ENCODE measurements at places on chromosomes 11 and 22. TPM values are rescaled to one million over a fixed set of nuclear protein-coding genes. Genes with fewer than 3 reads are reported as not detected.
A peak's percentile ranks its signal among the peaks of the same experiment; 100 is the strongest.

- DNase-seq, result no peak
Observed at GRCh38 chr11:111598559-111598958, 3.7 kb upstream of the SIK2 start.

DNA sequence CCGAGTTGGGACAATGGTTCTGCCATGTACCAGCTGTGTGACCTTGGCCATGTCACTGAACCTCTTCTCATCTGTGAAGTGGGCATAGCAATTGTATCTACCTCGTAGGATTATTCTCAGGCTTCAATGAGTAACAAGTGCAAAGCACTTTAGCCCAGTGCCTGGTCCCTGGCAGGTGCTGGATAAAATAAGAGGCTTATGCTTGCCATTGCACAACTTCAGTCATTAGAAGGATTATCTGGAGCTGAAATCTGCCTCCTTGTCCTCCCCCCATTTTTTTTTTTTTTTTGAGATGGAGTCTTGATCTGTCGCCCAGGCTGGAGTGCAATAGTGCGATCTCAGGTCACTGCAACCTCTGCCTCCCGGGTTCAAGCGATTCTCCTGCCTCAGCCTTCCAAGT, 7.2 kb downstream of the SMTNL1 start:
- no peak for DNase-seq

GRCh38 chr22:19275919-19276600, 15.5 kb downstream of the CLTCL1 start:
- no peak for DNase-seq

- DNase-seq, result no peak
Observed at GRCh38 chr11:130431331-130431773, 2.9 kb upstream of the ADAMTS8 start.

CLDN5 gene
- 112 TPM for total RNA-seq

DNA sequence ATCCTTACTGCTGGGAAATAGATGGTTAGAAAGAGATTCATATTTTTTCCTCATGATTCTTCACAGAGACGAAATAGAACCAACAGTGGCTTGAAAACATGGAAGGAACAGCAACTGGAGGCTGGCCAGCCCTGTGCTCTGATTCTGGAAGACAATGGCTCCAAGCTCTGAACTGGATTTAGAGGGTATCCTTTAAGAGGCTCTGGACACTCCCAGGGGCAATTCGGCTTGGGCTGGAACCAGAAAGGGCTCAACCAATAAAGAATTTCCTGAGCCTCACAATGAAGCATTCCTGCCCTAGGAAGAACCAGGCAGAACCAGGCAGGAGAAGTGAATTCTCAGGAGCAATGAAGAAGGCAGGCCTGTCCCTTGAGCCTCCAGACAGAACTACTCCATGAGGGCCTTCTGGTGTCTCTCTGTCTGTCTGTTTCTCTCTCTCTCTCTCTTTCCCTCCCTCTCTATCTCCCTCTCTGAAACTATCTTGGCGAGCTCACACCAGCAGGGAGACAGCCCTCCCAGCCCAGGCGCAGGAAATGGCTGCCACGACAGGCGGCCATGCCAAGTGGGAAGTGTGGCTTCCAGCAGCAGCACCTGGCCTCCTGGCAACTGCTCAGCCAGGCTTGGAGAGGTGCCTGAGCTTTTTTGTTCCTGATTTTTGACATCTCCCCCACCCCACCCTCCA, 93.3 kb downstream of the RCN1 start:
- DNase-seq, result no peak

DNA sequence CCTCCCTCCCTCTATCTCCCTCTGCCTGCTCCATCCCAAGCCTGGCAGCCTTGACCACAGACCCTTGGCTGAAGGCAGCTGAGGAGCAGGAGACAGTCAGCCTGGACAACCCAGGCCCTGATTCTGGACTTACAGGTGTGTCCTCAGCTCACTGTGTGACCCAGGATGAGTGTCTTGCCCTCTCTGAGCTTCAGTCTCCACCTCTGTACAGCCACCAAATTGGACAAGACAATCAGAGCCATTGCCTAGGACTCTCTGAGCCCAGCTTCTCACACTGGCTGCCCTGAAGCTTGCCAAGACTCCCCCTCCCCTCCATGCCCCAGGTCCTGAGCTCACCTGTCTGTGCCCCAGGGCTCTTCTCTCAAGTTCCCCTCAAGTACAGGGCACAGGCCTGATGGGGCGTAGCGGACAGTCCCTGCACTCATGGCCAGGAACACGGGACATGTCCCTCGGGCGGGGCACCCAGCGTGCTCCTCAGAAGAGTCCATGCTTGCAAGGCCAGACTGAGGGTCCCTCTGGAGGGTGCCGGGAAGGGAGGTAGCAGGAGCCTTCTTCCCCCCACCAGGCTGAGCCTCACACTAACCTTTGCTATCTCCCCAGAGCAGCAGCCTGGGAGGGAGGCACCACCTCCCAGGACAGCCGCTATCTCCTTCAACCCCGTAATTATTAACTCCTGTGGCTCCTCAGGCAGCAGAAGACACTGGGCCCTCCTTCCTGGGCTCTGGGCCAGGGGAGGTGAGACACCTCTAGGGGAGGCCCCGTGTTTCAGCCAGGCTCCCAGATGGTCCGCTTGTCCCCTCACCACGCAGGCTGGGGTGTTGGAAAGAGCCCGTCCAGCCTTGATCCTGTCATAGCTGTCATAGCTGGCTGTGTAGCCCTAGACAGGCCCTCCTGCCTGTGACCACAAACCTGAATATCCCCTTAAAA, 2.6 kb upstream of the RAB3IL1 start:
- DNase-seq, result peak; percentile 74

MTCH2 gene
- 45.3 TPM for total RNA-seq

GRCh38 chr11:118088531-118088930, 1.8 kb upstream of the SMIM35 start:
- no peak for DNase-seq

DNA sequence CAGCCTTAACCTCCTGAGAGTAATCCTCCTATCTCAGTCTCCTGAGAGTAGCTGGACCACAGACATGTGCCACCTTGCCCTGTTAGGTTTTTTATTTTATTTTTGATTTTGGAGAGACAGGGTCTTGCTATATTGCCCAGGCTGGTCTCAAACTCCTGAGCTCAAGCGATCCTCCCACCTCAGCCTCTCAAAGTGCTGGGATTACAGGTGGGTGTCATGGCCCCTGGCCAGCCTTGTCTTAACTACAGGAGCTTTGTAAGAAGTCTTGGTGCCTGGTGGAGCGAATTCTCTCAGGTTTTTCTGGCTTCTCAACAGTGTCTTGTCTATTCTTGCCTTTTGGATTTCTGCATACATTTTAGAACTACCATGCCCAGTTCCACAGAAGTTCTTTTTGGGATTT, 546.4 kb downstream of the TBC1D22A start:
- peak; percentile 12 for DNase-seq

DNA sequence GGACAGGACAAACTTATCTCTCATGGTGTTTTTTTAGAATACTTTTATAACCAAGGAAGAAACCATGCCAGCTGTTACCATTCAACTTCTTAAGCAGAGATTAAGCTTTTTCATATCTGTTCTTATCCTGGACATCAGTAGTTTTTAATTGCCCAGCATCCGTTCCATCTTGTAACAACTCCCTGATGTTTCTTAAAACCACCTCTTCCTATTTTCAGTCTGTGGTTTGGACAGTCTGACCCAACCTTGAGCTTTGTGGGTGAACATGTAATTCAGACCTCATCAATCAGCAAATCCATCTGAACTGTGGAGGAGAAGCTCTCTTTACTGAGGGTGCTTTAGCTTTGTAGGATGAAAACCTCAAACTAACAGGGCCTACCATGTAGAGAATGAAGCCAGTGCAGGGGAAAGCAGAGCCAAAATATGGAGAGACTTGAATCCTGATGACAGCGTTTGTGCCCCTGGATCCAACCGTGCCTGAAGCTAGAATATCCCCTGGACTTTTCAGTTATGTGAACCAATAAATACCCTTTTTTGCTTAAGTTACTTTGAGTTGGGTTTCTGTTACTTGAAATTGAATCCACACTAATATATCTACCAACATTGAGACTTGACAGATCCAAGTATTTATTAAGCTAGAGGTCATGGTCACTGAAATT, 9.4 kb downstream of the TUG1 start:
- DNase-seq, result no peak

DNA sequence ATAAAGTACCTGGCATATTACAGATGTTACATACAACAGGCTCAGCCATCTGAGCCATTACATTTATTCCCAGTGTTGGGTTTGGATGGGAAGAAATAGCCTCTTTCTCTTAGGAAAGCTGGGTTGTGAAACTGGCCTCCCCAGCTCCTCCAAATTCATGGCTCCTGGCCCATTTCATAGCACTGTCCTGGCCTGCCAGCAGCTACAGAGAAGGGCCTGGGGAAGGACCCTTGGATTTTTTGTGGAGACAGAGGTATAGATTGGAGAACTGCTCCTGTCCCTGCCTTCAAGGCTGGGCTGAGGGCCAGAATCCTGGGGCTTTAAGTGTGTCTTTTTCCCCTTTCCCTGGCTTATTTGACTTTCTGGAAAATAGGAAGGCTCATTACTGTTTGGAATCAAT, 18.0 kb downstream of the PKNOX2 start:
- DNase-seq, result no peak

DNA sequence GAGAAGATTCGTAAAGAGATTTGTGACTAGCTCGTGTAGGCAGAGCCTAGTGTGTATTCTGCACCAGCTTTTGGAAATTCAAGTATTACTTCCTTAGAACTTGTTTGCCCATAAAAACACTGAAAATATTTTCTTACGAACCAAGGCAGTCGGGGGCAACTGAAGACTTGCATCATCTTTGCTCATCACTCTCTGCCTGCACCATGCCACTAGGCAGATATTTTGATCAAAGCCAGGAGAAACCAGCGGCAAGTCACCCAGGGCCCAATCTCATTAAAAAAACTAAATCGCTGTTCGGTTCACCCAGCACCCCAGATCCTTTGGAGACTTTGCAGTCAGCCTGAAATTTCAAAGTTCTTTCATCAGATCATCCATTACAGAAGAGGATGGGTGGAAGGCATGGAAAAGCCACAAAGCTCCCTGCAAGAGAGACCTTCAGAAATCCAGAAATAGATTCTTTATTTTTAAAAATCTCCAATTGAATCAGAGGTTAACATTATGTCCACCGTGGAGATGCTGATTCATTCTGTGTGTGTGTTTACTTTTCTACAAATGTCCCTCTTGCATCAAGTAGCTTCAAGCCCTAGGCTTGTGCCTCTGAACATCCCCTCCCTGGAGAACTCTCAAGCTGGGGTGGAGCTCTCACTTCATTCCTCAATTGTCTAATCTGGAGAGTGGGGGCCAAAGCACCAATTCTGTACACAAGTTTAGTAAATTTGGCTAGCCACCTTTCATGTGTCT, 78.4 kb downstream of the ETS1 start:
- no peak for DNase-seq

DNA sequence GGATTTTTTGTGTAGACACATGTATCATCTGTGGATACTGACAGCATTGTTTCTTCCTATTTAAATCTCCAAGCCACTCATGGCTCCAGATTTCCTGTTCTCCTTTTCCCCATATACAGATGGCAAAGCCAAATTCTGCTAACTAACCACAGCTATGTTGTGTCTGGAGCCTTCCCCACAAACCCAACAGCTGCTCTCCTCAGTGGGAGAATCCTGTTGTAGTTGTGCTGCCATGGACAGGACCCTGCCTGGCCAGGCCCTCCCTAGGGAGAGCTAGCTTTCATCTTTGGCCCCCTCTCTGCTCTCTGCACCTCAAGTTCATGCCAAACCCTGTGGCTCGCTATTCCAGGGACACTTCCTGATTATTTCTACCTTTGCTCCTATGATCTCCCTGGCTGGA, 106.4 kb upstream of the CCDC90B start:
- DNase-seq, result no peak

UNC93B1 gene
- total RNA-seq, result 26.2 TPM

- DNase-seq, result no peak
Observed at GRCh38 chr22:31912407-31912743, 32.0 kb upstream of the YWHAH start.

- DNase-seq, result no peak
Observed at GRCh38 chr11:57566005-57566904, 1.2 kb downstream of the UBE2L6 start.

SHANK2 gene
- total RNA-seq, result 5.9 TPM

DNA sequence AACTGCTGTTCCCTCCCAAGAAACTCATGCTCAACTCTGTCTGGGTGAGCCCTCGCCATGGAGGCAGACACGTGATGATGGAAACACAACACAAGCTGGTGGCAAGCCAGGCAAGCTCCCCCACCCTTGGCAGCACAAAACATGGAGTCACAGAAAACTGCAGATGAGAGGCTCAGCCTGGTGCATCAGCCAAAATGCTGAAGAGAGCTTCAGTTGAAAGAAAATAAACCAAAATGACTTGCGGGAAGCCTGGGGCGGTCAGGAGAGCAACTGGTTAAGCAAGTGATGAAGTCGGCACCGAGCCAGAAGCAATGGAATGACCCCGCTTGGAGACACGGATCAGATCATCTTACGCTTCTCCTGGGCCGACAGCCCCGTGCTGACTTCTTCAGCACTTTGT, 68.3 kb downstream of the C11orf58 start:
- DNase-seq, result no peak

DNA sequence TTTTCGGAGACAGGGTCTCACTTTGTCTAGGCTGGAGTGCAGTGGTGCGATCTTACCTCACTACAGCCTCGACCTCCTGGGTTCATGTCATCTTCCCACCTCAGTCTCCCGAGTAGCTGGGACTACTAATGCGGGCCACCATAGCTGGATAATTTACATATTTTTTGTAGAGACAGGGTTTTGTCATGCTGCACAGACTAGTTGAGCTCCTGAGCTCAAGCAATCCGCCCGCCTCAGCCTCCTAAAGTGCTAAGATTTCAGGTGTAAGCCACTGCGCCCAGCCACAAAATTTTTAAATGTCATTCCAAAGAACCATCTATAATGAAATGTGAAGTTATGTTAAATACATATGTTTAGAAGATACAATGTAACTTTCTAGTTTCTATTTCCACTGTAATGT, 4747.7 kb upstream of the OR11H1 start:
- no peak for DNase-seq

GRCh38 chr11:3341298-3341697, 37.6 kb downstream of the ZNF195 start:
- DNase-seq, result no peak

DNA sequence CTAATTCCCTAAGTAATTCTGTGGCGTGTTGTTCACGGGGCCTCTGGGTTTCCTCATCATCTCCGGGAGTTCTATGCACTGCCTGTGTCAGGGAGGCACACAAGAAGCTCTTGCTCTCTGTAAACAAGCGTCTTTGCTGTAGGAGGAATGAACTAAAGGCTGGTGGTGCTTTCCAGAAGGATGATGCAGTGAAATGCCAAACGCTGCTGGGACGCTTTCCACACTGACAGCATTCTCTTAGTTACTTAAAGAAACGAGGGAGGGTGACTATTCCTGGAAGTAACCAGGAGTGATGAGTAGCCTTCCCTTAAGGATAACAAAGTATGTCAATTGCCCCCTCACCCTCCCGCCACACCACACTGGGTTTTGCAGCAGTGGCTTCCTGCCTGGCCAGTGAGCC, 38.5 kb upstream of the NUP50 start:
- DNase-seq, result no peak

All from suprapubic skin (tissue), 4 donors.